Right lung (tissue), 10 donors: ENCODE measurements at places on chromosomes 2 and 18. TPM values are rescaled to one million over a fixed set of nuclear protein-coding genes. Genes with fewer than 3 reads are reported as not detected.
A peak's percentile ranks its signal among the peaks of the same experiment; 100 is the strongest.

GREB1 gene
- polyA plus RNA-seq, result 10.0 TPM

DNA sequence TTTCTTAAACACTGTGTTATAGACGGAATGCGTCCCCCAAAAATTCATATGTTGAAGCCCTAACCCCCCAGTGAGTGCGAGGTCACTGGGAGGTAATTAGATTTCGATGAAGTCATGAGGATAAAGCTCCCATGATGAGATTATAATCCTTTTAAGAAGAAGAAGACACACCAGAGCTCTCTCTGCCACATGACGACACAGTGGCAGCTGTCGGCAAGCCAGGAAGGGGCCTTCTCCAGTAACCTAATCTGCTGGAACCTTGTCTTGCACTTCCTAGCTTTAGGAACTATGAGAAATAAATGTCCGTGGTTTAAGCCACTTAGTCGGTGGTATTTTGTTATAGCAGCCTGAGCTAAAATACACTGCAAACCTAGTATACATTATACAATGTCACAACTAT is 12.3 kb downstream of the TMEM237 start:
- no peak for DNase-seq

DNA sequence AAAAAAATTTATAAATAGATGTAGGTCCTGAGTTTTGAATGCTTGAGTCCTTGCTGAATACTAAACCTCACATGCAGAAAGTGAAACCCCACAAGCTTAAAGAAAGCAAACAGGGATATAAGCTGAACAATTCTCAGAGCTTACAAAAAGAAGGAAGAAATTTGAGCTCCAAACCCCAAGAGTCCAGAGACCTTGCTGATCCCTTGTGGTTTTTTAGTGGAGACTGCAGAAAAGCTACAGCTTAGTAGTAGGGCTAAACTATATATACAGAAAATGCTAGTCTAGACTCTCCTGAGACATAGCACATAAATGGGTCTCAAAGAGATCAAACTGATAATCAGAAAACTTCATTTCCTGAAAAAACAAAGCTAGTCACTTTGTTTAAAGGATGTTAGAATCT is 1548.1 kb upstream of the ZEB2 start:
- no peak for DNase-seq

DNA sequence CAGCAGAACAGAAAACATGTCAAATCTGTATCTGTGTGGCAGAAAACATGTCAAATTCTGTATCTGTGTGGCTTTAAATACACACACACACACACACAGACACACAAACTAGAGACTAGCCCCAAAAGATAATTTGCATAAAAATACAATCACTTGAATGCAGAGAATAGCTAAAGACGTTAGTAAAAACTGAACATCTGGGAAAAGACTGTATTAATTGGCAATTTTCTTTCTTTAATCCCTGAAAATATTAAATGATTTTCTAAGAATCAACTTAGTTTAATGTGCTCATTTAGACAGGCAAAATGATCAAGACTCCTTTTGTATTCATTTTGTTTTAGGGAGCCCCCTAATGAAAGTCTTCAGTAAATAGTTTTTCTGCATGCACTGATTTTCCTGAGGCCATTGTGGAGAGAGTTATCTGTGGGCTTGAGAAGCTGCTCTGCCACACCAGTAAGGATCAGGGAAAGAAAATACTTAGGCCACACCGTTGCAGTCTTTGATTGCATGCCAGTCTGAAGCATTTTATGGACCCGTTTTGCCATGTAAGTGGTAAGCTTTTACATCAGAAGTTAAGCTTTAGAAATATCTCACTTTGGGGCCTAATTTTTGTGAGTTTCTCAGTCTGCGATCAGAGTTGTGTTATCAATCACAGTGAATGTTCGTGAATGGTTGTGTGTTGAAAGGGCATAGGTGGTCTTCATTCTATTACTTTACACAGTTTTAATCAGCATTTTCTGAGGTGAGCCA is 2.2 kb downstream of the SPATS2L start:
- peak; percentile 28 for DNase-seq

DNA sequence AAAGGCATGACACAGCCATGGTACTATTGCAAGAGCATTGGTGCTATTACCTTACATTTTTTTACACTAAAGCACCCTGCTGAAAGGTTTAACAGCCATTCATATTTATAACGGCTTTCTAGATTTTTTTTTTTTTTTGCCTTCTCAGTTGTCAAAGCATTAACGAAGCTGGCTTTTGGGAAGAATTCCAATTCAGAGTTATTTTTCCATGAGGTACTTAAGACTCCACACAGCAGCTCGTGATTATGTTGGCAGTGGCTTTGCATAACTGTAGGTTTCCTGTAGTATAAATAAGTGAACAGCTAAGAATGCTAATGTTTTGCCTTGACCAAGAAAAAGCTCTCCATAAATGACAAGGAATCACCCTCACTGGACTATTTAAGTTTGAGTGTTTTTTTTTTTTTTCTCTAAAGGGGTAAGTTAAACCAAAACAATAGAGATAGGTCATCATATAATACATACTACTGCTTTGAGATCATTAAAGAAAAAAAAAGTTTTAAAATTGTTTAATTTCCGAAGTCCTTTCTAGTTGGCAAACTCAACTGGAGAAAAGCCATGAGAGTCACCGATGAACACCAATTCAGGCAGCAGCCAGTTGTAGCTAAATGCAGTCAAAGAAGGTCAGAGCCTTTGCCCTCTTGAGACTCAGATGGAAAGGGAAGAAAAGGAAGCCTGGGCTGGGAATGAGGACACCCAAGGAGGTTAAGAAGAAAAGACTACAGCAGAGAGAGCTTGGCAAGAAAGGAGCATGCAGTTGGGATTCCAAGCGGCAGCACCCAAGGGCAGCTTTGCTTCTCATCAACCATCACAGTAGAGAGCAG is 187.4 kb upstream of the NCKAP5 start:
- DNase-seq, result peak; percentile 85

FSHR gene
- polyA plus RNA-seq, result not detected

DNA sequence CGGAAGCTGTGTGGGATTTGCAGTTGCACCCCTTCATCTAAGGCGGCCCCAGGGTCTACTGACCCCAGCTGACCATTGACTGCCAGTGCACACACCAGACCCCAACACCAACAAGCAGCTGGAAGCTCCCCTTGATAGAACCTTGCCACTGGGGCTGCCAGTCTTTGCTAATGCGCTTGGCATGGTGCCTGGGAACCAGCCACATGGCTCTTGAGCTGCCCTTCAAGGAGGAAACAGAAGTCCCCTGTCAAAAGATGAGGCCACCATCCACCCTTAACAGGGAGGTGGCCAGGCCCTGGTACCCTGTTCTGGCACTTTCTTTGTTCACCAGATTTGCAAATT is 8.6 kb downstream of the ALPI start:
- no peak for DNase-seq

DNA sequence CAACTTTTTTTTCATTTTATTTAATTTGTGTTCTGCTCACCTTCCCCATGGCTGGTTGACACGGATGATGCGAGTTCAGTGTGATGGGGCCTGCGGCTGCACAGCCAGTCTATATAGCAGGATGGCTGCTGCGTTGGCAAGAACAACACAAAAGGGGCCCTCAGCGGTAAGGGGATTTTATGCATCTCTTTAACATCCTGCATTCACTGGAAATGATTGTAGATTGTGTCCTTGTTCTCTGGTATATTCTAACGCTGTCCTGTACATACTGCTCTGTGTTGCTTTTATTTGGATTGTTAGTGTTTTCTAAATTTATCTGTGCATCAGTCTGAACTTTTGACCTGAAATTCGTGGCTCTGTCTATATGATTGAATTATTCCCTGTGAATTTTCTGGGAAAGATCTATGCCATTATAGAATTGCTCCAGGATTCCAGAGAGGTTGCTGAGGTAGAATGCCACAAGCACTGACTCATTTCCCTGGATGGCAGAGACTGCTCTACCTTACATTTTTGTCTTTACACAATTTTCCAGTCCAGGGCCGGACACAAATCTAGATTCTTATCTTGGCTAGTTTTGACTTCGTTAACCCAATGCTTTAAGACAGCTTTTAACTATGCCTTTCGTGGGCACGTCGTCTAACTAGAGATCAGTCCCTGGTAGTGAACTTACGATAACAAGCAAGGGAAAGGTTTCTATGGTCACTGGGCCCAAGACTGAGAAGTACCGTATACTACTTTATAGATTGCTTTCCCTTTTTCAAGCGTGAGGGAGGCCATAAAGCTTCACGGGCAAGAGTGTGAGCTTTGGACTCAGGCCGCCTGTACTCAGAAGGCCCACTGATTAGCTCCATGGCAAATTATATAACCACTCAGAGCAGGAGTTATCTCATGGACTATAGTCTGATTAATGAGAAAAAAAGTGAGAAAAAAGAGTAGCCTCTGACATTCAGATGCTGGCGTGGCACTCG is at the start of gene CRYGC:
Gene CRYGC (minus strand): TSS at position 85 of the 968 bp plus-strand sequence. CDS start 36 bp downstream, at position 49.
- DNase-seq, result no peak

SMYD1 gene
- polyA plus RNA-seq, result 0.16 TPM

SLC5A7 gene
- 0.10 TPM for polyA plus RNA-seq

DNA sequence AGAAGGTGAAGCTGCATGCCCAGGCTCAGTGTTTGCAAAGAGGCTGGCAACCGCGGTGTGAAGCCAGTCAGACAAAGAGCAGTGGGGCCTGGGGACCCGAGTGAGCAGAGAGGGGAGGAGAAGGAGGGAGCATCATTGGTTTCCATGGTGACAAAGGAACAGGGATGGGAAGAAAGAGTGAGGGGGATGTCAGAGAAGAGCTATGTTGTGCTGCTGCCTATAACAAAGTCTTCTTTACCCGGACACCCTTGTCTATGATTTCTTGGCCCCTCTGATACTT is 14.5 kb downstream of the TMEM247 start:
- DNase-seq, result no peak

ITGA4 gene
- polyA plus RNA-seq, result 21.4 TPM

TFPI gene
- polyA plus RNA-seq, result 181 TPM

GRCh38 chr2:52072949-52073348 is 1041.0 kb upstream of the NRXN1 start:
- no peak for DNase-seq

GRCh38 chr2:70458661-70459060 is 95.0 kb downstream of the TGFA start:
- no peak for DNase-seq

DNAJC5G gene
- 0.53 TPM for polyA plus RNA-seq

- no peak for DNase-seq
Measured at GRCh38 chr2:96737831-96738230, 2.0 kb downstream of the LMAN2L start.

GRCh38 chr2:101307503-101307902 is 998 bp downstream of the RNF149 start:
- DNase-seq, result no peak

DNA sequence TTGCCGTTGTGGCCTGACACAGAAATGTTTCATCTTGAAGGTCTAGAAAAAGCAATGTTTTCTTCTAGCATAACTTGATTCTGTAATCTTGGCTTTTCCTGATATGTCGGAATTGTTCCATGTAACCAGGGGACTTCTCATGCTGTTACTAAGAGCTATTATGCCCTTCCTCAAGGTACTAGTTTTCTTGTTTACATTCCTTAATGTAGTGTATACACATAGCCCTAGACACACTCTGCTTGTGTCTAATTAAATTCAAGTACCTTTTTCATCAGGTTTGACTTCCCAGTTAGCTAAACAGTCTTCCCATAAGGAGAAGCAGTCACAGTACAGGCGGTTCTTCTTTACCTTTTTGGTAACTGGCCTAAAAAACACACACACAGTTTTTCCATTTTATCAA is 122.8 kb upstream of the MSH6 start:
- no peak for DNase-seq

DNA sequence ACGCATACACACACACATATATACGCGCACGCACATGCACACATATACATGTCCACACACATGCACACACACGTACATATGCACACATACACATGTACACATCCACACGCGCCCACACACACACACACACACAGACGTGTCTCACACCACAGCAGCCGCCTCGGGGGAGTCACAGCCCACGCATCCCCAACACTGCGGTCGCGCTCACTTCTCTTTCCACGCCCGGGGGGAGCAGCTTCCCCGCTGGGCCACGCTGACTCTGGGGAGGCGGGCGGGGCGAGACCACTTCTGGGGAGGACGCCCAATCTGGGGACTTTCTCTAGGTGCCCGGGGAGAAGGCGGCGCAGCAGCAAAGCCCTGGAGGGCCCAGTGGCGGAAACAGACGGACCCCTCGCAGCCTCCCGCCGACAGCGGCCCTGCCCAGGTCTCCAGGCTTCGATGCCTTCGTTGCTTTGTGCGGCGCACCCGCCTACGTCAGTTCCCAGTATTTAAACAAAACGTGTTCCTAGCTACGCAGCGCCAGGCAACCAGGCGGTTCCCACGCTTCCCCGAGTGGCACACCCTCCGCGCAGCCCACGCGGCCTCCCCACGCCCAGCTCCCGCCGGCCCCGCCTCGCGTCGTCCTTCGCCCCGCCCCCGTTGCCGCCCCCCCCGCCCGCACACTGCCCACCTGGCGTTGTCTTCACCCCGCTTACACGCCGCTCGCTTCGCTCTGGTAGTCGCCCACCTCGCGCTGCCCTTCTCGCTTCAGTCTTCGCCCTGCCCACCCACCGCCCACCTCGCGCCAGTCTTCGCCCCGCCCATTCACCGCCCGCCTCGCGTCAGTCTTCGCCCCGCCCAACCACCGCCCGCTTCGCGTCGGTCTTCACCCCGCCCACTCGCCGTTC is 810 bp upstream of the RBFA start:
- no peak for DNase-seq

DNA sequence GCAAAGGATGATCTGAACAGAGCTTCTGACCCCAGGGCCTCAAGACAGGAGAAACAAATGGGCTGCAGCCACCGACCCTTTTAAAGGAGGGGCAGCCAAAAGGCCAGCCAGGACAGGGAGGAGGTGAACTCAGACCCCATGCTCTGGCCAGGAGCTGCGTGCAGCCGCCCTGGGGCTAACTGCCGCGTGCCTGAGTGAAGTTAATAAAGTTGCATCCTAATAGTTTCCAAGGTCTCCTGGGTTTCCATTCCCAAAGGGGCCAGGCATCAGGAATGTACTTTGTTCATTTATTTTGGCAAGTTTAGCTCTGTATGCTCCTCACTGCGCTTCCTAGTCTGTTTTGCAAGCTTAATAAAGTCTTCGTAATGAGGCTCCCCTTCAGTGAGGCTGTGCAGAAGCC is 60.7 kb downstream of the EN1 start:
- DNase-seq, result no peak

PTH2R gene
- 0.10 TPM for polyA plus RNA-seq

- no peak for DNase-seq
Measured at GRCh38 chr2:130930740-130931659, 94.3 kb downstream of the ARHGEF4 start.

GNAL gene
- 3.0 TPM for polyA plus RNA-seq

HAAO gene
- 25.7 TPM for polyA plus RNA-seq

DNA sequence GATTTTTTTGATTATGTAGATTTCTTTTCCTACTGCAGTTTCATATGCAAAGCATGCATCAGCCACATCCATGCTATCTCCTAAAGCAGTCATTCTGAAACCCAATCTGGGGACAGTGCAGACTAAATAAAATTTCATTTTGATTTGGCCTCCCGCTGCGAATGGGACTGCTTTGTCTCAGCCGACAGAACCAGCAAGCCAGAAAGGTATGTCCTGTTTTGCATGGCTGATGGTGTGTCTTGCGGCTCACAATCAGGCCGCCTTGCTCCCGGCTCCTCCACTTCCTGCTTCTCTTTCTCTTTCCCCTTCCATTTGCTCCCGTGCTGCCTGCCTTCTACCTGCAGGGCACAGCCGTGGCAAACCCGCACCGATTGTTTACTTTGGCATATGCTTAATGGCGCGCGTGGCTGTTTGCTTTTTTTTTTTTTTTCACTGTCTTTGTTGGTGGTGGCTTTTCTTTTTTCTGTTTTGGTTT is 419.6 kb upstream of the POU3F3 start:
- peak; percentile 10 for DNase-seq

- peak; percentile 63 for DNase-seq
Measured at GRCh38 chr2:135004005-135004746, 43.1 kb downstream of the MAP3K19 start.
